RCC 7860 (cell line): ENCODE measurements at places on chromosomes 6 and 20.

DNA sequence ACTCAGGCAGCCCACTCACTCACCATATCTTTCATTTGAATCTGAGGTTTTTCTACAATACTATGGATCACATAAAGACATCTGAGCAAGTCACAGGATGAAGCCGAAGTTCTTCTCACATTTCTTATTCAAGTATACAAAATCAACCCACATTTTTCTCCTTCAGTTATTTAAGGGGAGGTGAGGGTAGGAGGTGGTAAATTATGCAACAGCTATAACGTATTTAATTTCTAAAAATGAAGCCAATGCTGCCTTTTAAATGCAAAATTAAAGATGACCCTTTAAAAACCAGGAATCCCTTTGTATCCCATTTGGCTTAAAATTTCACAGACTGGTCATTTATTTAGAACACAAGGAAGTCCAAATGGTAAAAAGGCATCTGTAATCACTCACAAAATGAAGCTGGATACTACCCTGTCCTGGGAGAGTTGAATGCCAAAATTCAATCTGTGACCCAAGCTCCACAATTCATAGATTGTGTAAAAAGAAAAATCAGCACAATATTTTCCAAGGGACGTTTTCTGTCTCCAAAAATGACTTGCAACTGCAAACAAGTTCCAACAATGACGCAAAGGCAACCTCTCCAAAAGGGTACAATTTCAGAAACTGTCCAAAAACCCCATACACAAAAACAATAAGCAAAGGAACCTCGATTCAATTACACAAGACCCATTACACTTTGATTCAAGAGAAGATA lies 48.8 kb downstream of the EPB41L2 start:
- DNase-seq = no peak

GRCh38 chr6:143878272-143878760 lies 14.0 kb downstream of the ZC2HC1B start:
- DNase-seq = no peak

DNA sequence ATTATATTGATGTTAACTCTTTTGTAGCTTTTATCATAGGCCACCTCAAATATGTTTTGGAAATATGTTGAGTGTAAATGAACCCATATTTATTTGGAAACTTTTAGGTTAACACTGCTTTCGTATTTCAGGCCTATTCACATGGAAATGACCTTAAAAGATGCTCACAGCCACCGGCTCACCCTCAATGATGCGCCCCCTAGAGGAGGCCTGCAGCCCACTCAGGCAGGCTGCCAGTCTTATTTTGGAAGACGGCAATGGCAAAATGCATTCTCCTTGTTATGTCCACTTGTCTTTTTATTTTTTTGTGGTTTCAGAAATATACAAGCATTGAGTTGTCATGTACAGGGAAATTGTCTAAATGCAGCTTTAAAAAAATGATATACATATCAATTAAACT lies 869.7 kb downstream of the PHF3 start:
- no peak for DNase-seq

GRCh38 chr6:159002432-159003155 lies 2.6 kb upstream of the RSPH3 start:
- DNase-seq = peak; percentile 53

GRCh38 chr6:25441663-25442270 lies 162.6 kb downstream of the CARMIL1 start:
- no peak for DNase-seq

DNA sequence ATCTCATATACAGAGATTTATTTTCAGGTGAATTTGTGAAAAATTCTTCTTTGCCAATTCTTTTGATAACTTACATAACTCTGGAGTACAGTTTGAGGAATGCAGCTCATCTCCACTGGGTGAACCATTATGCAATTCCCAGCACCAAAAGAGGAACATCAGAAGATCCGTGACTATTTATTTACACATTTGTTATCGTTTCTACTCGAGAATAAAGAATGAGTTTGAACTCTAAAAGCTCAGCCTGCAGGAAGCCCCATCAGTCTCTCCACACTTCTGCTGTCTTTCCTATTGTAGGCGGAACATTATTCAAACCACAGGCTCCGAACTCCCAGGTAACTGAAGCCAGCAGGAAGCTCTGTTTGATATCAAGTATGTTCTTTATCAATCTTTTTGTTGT lies 95.9 kb upstream of the IFNGR1 start:
- no peak for DNase-seq
